Inflammatory macrophage (primary cell): ENCODE measurements at places on chromosomes 6 and 20.

DNA sequence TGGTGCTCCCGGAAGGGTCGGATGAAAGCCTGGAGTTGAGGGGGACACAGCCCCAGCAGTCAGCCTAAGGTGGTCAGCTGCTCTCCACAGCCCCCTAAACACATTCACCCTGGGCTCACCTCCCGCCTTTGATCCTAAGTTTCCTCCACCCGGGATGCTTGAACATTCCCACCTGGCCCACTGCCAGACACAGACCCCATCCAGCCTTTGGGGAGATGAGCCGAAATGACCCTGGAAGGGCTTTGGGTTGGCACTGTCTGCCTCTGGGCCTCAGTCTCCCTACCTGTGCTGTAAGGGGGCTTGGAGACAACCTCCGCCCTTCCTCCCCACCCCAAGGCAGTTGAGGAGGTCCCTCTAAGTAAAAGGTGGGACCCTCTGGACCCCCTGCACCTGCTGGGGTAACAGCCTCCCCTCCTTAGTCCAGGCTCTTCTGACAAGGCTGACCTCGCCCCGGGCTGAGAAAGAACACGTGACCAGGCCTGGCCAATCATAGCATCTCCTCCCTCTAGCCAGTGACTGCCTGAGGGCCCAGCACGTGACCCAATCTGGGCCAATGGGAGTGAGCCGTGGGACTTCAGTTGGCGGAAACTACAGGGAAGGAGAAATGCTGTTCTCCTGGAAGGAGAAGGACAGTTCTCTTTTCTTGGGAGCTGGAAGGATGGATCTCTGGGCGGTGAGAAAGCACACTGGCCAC is 16.9 kb upstream of the UBE2V1 start:
- DNase-seq = no peak

DNA sequence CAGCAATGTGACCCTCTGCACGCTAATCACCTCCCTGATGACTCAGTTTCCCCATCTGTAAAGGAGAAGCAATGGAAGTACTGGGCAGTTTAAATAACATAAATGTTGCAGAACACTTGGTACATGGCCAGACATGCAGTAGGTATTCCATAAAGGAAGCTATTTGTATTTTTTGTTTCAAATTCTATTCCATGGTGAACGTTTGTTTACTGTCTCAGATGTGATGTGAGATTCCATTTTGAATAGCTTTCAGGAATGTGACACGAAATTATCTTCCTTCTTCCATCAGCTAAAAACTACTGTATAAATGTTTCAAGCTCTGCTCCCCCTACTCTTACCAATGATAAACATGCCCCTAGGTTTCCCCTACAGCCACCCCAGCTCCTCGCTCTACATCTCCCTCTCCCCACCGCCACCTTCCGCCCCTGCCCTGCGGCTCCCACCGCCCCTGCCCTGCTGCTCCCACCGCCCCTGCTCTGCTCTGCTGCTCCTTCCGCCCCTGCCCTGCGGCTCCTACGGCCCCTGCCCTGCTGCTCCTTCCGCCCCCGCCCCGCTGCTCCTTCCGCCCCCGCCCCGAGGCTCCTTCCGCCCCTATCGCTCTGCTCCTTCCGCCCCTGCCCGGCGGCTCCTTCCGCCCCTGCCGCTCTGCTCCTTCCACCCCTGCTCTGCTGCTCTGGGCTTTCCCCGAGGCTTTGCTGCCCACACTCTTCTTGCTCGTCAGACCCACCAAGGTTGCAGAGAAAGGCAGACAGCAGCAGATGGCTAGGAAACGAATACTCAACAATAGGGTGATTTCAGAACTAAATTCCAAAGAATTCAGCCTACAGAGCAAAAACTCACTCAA is 78.9 kb downstream of the THBS2 start:
- DNase-seq = no peak

DNA sequence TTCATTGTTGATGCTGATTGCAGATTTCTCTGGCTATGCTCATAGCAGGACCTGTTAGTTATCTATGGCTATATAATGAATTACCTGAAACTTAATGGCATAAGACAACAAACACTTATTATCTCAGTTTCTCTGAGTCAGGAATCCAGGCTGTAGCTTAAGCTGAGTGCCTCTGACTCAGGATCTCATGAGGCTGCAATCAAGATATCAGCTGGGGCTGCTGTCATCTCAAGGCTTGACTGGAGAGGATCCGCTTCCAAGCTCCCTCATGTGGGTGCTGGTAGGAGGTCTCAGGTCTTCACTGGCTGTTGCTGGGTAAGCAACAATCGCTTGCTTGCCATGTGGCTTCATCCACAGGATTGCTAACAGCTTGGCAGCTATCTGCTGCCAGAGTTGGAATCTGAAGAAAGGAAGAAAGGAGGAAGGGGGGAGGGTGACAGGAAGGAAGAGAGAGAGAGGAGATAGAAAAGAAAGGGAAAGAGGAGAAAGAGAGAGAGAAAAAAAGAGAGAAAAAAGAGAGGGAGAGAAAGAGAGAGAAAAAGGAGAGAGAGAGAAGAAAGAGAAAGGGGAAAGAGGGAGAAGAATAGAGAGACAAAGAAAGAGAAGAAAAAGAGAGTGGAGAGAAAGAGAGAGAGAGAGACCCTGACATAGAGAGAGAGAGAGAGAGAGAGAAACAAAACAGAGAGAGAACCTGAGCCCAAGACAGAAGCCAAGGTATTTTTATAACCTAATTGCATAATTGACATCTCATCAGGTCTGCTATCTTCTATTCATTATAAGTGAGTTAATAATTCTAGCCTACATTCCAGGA is 579.0 kb upstream of the BTBD3 start:
- no peak for DNase-seq

GRCh38 chr20:60482221-60483008 is 524.2 kb downstream of the CDH26 start:
- no peak for DNase-seq

DNA sequence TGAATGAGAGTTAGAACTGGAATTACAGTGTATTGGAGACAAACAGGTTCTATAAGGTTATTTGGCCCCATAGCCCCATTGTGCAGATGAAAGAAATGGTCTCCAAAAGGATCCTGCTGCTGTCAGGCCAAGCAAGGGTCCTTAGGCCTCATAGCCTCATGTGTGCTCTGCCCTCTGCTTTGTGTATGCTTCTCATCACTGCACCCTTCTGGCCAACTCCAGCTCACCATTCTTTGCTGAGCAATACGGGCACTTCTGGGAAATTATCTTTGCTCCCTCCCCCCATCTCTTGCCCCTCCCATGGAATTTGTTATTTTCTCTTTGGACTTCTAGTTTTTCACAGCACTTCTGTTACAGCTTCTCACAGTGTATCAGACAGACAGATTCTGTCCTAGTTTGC is 298.8 kb downstream of the FOXA2 start:
- DNase-seq = no peak

DNA sequence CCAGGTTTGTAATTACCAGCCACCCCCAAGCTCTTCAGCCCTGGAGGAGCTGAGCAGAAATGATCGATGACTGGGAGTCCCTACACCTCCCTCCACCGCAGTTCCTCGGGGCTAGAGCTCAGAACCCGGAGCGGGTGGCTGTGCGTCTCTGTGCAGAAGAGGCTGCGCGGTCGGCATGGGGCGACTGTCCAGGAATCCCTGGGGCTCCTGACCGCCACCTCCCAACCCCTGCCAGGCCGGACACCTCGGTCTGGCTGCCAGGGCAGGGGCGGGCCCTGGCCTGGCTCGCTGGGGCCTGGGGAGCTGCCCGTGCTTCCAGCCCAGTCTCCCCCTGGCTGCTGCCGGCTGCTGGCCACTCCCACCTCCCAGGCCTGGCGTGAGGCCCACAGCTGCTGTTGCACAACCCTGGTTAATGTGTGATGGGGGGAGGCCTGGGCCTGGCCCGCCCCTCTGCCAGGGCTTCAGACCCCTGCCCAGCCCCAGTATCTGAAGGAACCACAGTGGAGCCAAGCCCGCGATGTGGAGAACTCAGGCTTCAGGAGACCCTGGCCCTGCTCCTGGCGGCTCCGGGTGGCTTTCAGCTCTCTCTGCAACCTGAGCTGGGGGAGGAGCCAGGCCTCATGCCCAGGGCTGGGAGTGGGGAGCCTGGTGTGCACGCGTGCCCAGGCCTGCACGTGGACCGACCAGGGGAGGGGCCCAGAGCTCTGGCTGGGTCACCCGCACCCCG is 1.2 kb downstream of the SLC2A4RG start:
- DNase-seq = peak; percentile 51

DNA sequence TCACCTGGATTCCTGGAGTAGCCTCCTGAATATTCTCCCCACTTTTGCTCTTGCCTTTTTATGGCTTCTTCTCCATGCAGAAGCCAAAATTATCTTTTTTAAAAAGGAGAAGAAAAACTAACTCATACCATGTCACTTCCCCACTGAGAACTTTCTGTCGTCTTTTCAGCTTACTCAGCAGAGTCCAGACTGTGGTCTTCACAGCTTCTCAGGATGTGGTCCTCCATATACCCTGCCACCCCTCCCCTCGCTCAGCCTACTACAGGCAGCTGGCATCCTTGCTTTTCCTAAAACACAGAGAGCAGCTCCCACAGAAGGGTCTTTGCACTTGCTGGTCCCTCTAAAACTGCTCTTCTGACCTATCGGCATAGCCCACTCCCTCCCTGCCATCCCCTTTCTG is 89.4 kb upstream of the ISM1 start:
- peak; percentile 1 for DNase-seq

DNA sequence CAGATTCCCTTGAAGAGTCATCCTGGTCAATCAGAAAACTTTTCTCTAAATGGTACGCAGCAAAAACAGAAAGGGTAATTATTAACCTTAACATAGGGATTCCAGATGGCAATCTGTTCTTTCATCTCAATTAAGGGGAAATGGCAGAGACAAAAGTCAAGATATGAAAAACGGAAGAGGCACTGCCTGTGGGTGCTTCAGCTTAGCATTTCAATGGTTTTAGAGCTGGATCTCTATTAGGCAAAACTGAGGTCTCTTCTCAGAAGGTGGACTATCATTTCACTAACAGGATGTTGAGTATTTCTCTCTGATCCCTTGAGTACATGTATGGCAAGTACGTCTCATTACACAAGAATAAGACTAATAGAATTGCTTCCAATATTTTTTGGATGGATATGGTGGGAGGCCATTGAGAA is 296.9 kb downstream of the HIVEP2 start:
- no peak for DNase-seq

- DNase-seq = no peak
Observed at GRCh38 chr20:48606172-48606840, 221.5 kb downstream of the PREX1 start.

DNA sequence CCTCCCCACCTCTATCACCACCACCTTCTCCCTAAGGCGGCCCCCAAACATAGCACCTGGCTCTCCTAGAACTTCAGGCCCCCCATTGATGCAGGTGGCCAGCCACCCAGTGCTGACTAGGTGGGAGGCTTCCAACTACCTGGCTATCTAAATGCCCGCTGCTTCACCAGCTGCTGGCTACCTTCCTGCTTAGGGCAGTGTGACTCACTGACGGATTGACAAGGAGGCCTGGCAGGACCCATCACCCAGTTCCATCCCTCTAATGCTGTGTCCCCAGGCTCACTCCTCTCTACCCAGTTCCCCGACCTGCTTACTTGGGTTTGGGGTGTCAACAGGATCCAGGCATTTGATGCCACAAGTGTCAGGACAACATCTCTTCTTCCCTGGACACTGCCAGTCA is 1.1 kb downstream of the SLPI start:
- DNase-seq = no peak

- no peak for DNase-seq
Observed at GRCh38 chr20:11529047-11529446, 388.6 kb upstream of the BTBD3 start.

DNA sequence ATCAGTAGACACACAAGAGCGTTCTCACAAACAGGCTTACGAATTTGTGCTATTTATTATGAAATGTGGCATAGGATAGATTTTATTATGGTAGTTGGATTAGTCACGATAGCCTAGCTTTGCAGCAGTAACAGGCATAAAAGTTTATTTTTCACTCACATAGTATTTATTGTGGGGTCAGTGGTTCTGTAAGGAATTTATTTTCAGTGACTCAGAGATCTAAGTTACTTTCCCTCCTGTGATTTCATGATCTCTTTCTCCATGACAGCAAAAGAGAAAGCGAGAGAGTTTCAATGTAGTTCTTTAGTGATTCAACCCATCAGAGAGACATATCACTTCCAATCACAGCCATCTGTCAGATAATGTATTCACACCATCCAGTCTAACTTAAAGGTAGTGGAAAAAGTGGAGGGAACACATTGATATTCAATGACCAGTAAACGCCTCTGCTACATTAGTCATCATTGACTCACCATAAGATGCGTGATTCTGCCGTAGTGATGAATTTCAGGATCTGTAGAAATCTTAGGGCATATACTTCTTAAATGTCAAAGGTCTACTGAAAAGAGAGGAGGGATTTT is 605.5 kb downstream of the HDGFL1 start:
- no peak for DNase-seq

GRCh38 chr6:163366288-163366687 is 48.2 kb upstream of the QKI start:
- no peak for DNase-seq

GRCh38 chr6:37916675-37917074 is 97.1 kb downstream of the ZFAND3 start:
- DNase-seq = no peak

- DNase-seq = peak; percentile 25
Observed at GRCh38 chr20:535958-536357, 7.6 kb downstream of the CSNK2A1 start.

DNA sequence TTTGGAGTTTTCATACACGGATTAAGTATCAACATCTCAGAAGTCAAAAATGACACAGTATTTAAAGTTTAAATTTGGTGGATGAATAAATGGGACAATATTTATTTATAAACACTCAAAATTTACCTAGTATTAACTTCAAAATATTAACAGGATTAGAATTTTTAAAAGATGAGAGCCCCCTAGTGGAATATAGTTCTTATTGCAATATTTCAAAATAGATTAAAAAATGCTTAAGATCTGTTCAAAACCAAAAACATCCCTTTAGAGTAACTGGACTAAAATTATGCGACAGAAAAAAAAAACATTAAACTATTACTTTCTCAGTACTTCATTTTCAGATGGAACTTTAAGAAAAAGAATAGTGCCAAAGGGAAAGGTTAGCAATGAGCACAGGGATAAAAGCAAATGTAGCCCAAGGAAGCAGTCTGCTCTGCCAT is 56.6 kb downstream of the SNX14 start:
- peak; percentile 30 for DNase-seq

DNA sequence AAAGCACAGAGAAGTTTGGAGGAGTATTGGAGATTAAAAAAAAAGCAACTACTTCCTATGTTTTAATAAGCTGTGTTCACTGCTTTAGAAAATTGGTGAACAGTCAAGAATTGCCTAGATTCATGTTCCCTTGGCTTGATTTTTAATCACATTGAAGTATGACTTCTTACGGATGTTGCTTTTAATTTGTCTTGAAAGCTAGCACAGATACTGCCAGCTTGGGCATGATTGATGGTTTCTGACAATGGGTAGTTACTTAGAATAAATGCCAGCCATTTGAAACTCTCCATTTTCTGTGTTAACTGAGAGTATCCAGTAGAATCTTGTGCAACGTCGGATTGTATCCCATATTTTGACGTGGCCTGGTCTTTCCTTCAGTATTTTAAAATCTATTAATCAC is 178.0 kb downstream of the DTNBP1 start:
- no peak for DNase-seq

GRCh38 chr6:169866140-169866534 is 114.7 kb downstream of the ERMARD start:
- no peak for DNase-seq
